Memory B cell (primary cell): ENCODE measurements at places on chromosomes 2 and 18.

GRCh38 chr2:102421890-102422759 lies 835 bp upstream of the IL18RAP start:
- no peak for DNase-seq

DNA sequence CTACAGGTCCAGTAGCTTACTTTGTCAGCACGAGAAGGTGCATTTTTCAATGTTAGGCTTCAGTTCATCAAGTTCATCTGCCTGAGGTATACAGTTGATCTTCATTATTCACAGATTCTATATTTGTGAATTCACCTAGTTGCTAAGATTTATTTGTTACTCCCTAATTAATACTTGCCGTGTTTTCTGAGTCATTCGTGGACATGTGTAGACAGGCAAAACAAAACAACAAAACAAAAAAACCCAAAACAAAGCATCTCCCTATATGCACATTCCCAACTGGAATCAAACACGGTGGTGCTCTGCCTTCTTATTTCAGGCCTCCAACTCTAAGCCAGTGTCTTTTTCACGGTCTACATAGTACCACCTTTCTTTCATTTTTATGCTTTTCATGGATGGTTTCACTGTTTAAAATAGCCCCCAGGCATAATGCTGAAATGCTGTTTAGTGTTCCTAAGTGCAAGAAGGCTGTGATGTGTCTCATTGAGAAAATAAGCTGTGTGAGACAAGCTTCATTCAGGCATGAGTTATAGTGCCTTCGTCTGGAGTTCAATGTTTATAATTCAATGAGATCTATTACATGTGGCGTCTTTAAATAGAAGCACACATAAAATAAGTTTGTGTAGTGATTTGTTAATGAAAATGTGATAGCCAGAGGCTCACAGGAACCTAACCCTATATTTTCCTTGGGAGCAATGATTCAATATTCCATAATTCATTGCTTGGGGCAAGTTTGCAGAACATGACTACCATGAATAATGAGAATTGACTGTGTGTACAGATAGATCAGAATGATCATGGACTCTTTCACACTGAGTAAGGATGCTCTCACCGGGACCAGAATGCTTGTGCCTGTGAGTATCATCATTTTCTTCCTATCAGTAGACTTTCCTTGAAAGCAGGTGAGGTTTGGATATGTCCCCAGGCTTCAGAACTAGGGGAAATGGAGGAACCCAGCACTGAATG lies 24.6 kb downstream of the ITGB6 start:
- no peak for DNase-seq

DNA sequence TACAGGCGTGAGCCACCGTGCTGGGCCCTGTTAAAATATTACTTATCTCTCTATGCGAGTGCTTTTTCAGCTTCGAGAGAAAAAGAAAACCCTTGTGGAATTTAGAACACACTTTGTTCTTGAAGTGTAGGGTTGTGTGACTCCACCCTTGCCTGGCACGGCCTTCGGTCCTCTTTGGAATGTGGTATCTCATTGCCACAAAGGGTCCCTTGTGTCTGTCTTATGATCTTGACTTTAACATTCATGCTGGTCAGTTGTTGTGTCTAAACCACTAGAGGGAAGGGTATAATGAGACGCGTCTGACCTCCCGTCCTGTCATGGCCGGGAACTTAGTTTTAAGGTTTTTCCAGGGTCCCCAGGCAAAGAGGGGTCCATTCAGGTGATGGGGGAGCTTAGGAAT lies 246.4 kb downstream of the VAPA start:
- no peak for DNase-seq

DNA sequence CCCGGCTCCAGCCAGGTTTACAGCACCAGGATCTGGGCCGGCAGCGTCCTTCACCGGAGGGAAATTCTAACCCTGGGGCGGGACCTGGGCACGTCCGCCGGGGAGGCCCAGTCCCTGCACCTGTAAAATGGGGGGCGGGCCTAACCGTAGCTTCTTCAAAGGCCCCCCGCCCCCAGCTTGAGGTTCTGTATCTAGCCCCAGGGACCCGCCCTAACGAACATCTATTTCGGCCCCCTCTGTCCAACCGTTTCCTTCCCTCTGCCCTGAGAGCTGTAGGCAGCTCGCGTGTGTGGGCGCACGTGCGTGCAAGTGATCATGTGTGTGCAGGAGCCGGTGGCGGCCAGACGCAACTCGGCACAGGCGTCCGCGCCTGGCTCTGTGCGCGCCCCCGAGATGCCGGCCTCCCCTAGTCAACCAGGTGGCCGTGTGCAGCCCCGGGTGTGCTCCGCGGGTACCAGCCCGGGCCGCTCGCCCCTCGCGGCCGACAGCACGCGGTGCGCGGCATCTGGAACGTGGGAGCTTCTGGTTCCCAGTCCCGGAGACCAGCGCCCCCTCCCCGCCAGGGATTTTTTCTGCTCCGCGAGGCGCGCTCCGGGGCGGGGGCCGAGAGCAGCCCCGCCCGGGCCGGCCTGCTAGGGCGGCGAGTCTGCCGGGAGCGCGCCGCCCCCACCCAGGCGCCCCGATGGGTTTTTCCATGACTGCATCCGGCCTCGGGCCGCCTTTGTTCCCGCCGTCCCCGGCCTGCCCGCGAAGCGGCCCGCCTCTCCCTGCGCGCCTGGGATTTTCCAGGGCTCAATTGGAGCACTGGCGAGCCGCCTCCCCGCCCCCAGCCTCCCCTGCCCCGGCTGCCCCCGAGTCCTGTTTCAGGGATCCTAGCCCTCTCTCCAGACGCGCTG lies 21.2 kb downstream of the TEX44 start:
- DNase-seq = peak; percentile 81

DNA sequence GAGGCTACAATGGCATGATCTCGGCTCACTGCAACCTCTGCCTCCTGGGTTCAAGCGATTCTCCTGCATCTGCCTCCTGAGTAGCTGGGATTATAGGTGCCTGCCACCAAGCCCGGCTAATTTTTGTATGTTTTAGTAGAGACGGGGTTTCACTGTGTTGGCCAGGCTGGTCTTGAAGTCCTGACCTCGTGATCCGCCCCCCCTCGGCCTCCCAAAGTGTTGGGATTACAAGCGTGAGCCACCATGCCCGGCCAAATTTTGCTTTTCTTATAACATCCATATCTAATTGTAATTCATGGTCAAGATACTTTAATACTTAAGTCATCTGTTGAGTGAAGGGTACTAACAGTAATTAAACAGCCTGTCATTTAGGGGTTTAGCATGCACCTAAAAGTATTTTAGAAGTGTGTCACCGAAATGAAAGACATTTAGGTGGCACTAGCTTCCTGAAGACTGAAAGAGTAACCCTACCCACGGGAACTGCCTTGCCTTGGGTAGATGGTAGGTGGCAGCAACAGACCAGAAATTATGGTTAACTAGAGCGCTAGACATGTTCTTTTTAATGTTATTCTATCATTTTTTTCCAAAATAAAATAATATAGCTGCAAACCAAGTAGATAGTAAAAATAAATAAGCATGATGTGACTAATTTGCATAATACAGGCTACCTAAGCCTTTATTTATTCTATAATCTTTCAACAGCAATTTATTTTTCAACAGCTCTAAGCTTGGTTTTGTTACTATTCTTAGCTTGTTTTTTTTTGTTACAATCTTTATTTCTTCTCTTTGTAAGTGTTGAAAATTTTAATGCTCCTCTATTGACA lies 8.6 kb upstream of the ACYP2 start:
- DNase-seq = peak; percentile 29

DNA sequence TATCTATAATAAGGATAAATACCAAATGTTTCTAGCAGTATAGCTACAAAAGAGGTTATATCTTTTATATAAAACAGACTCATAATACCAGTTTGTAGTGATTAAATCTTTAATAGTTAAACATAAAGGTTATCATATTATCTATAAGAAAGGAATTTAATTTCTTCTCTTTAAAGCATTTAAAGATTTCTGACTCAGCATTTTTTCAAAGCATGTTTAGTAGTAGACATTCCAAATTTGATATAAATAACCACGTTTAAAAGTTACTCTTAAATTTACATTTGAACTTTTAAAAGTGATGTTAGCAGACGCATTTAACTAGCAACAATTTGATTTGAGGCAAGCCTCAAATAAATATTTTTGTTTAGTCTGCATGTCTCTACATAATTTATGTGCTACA lies 1508.0 kb upstream of the NXPH2 start:
- no peak for DNase-seq

- DNase-seq = no peak
These were observed 751.2 kb downstream of the TSN start for GRCh38 chr2:122506620-122507019.

- DNase-seq = no peak
These were observed 109.4 kb downstream of the LYPD1 start for GRCh38 chr2:132560562-132560961.

GRCh38 chr2:121558329-121558728 lies 27.6 kb downstream of the RNU4ATAC start:
- peak; percentile 5 for DNase-seq

GRCh38 chr2:216866515-216867095 lies 6.7 kb upstream of the TNP1 start:
- no peak for DNase-seq

- DNase-seq = no peak
These were observed 57.7 kb upstream of the MAP4K3 start for GRCh38 chr2:39494784-39495251.

GRCh38 chr18:35479911-35480586 lies 17.7 kb downstream of the INO80C start:
- DNase-seq = no peak

DNA sequence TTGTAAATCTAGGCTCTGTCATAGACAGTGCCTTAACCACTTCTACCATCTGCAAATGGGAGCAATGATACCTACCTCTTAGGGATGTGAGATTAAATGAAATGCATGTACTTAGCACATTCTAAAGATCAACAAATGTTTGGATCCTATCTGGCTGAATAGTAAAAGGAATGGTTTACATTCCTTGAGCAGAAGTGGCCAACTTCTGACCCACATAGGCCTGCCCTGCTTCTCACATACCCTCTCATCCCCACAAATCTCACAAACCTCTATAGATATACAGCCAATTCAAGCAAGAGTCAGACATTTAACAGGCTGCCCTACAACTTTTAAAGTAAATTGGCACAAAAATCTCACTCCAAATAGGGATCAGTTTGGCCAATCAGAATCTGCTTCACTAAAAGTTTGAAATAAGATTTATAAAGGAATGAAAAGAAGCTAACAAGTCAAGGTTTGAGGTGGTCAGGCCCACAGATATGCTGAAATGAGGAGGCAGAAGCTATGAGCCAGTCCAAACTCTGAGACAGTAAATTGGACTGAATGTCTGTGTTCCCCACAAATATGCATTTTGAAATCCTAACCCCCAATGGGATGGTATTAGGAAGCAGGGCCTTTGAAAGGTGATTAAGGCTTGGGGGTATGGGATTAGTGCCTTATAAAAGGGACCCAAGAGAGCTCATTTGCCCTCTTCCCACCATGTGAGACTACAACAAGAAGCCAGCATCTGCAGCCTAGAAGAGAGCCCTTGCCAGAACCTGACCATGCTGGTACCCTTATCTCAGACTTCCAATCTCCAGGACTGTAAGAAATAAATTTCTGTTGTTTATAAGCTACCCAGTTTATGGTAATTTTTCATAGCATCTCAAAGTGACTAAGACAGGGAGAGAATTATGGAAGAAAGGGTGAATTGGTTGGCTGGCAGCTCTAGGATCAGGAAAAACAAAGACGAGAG lies 227.8 kb upstream of the RBMS1 start:
- no peak for DNase-seq

DNA sequence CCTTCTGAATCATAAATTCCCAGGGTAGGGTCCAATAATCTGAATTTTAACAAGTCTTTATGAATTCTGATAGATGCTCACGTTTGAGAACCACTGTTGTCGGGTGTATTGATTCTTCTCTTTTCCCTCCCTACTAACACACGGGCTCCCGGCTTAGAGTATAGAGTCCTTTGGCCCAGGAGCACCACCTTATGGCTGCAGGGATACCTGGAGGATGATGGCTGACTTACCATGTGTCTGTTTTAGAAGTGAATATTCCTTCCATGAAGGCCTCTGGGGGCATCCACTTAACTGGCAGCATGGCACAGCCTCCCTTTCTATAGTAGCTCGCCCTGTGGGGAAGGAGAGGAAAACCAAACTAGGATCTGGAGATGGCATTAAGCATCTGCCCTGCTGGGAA lies 91.7 kb downstream of the CLIP4 start:
- DNase-seq = no peak

GRCh38 chr2:16709769-16710168 lies 44.1 kb upstream of the CYRIA start:
- no peak for DNase-seq

- no peak for DNase-seq
These were observed 76.4 kb downstream of the EPHA4 start for GRCh38 chr2:221495731-221496130.

DNA sequence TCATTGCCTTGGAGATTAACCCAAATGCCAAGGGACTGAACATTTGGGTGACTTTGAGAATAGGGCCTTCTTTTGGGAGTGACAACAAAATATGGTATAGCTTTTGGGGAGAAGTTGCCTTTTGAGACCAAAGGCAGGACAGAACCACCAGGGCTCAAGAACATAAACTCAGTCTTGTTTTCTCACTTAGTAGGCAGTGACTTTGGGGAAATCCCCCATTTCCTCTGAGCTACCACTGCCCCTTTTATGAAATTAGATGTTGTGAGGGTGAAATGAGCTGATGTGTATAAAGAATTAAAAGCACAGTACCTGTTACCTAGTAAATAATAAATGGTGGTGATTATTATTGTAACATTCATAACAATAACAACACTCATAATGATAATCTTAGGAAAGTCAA lies 36.5 kb downstream of the GPD2 start:
- DNase-seq = no peak

GRCh38 chr2:85277416-85278158 lies 50.2 kb downstream of the TGOLN2 start:
- DNase-seq = no peak

GRCh38 chr2:197247083-197247482 lies 63.5 kb downstream of the ANKRD44 start:
- no peak for DNase-seq

GRCh38 chr2:135785032-135785431 lies 43.4 kb downstream of the UBXN4 start:
- no peak for DNase-seq

- DNase-seq = no peak
These were observed 23.8 kb downstream of the GRHL1 start for GRCh38 chr2:9975328-9975727.

- no peak for DNase-seq
These were observed 174.0 kb upstream of the GULP1 start for GRCh38 chr2:188117706-188118105.

DNA sequence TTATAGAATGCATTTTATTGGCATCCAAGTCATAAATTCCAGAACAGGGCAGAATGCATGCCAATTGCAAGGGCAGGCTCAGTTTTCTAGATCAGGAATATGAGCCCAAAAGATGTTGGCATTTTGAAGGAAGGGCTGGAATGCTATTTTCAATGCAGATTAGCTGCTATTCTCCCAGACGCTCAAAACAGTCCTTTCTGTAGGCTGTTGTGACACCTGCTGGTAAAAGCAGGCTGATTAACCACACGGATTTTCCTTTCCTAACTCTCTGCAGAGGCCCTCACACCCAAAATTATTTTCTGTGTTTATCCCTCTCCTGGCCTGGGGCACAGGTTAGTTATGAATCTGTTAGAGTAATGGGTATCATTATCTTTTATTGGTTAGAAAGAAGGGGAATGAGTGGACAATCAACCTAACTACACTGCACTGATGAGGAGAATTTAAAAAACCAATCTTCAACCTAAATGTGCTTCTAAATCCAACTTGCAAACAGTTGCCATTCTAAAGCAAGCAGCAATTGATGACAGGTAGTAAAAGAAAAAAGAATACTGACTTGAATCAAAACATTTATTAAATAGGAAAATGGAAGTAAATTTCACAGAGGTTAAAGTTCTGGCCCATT lies 94.0 kb downstream of the PLA2R1 start:
- no peak for DNase-seq
